HFF-Myc (cell line): ENCODE measurements at places on chromosomes 6 and 20.

GRCh38 chr6:3946778-3947177 is 97.6 kb downstream of the FAM50B start:
- no peak for DNase-seq

DNA sequence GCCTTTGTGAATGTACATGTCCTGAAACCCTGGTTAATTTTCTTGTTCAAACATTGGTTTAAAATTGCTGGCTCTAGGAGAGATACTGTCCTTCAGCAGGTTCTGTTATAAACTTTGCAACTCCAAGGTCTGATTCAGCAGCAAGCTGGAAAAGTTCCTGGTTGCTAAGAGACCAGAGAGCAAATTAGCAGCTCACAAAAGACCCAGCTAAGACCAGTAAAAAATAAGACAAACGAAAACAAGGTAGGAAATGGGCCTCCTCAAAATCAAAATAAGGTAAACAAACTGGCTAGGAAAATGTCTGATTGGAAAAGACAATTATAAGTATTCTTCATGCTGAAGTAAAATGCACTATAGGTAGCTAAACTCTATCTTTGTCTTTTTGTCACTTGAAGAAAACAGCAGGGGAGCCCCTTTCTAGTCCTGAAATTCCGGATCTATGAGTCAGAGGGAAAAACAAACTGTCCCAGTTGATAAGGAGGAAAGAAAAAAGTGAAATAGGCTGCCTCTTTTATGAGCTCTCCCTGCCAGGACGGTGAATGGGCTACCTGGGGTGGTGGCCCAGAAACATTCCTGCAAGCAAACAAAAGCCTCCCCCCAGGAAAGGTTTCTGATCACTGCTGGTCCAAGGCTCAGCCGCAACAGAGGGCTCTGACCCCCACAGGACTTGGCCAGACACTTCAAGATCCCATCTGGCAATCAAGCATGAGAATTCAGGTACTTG is 41.6 kb downstream of the UNC5CL start:
- peak; percentile 24 for DNase-seq

- peak; percentile 42 for DNase-seq
These were observed 744.1 kb downstream of the DHX35 start for GRCh38 chr20:39706184-39706663.

DNA sequence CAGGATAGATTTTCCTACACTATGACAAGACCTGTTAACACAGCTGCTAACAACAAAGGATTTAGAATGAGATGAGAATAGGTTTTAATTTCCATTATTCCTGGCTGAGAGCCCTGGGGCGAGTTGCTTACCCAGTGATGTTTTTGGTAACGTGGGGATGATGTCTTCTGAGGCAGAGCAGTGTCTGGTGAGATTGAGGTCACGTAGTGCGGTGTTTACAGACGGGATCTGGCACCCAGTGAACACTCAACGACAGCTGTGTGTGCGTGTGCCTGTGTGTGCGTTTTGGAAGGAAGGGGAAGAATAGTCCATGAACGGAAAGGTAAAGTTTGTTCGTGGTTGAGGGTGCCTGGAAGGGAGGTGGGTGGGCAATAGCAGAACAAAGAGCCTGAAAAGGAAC is 384.7 kb downstream of the C6orf118 start:
- no peak for DNase-seq

- no peak for DNase-seq
These were observed 24.5 kb upstream of the RTF2 start for GRCh38 chr20:56443654-56444540.

DNA sequence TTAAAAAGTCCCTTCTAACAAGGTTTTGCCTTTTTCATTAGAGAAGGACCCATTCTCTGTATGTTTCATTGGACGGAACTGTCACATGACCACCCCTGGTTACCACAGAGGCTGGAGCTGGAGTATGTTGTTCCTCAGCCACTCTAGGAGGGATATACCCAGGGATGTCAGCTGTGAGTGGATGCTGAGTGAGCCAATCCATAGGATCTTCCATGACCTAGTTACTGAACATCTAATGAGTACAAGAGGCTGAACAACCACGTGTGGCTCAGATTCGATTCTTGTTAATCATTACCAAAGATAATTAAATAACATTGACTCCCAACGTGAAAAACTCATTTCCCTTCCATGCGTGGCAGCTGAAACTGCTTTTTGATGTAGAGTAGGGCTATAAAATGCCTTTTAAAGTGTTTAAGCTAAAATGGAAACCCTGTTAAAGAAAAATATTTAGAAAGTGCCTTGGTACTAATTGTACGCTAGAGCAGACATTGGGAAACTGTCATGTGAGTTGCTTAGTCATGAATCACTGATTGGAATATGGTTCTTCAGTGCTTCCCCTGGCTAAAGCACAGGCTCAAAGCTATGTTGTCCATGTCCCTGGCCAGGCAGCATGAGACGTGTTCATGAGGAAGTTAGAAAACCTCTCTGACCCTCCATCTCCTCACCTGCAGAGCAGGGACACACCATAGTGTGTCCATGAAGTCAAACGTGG is 256.1 kb downstream of the ZNF217 start:
- no peak for DNase-seq

GRCh38 chr20:12030470-12030869 is 112.8 kb downstream of the BTBD3 start:
- no peak for DNase-seq

DNA sequence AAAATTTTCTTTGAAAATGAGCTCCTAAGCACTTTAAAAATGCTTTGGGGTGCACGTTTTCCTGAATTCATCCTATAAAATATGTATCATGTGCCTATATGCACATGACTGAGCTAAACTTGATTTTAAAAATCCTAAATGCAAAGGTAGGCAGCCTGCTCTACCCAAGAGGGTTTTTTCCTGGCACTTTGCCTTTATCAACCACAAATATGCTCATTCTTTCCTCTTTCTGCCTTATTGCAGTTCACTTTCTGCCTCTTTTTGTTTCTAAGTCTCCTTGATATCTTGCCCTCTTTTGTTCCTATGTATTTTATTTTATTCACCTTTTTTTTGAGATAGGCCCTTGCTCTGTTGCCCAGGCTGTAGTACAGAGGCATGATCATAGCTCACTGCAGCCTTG is 229.3 kb downstream of the GRM1 start:
- DNase-seq: no peak

GRCh38 chr6:3732345-3733141 is 19.0 kb downstream of the PXDC1 start:
- DNase-seq: no peak

GRCh38 chr20:50558483-50558925 is 48.3 kb downstream of the PTPN1 start:
- no peak for DNase-seq

DNA sequence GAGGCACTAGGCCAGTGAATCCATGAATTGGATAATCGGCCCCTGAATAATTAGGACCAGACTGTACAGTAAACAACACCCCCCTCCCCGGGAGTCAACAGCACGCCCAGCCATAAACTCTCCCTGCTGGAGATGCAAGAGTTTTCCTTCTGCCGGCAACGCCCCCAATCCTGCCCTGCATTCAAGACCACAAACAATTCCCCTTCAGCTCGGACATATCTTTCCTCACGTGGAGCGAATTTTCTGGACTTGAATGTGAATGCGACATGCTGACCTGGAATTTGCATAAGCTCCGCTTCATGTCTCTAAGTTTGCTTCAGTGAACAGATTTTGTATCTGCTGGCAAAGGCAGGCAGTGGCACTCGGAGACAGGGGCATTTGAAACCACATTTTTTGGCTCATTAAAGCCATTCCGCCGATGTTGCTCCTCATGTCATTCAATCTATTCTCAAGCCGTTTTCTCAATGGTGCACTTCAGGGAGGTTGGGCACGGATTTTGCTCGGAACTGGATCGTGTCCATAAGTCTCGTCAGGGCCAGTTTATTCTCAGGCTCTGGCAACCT is 38.0 kb upstream of the GMPR start:
- DNase-seq: no peak

DNA sequence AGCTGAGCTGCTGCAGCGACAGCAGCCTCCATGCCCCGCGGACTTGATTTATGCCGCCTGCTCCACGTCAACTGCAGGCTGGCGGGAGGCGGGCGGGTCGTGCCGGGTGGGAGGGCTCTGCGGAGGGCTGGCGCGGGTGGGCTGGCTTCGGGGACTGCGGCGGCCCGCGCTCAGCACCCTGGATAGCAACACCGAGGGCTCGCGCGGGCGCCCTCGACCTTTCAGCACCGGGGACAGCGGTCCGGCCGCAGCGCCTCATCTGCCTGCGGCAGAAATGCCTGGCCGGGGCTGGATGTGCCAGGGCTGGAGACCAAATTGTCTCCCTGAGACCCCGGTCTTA is 792 bp downstream of the SNAP25 start:
- no peak for DNase-seq

DNA sequence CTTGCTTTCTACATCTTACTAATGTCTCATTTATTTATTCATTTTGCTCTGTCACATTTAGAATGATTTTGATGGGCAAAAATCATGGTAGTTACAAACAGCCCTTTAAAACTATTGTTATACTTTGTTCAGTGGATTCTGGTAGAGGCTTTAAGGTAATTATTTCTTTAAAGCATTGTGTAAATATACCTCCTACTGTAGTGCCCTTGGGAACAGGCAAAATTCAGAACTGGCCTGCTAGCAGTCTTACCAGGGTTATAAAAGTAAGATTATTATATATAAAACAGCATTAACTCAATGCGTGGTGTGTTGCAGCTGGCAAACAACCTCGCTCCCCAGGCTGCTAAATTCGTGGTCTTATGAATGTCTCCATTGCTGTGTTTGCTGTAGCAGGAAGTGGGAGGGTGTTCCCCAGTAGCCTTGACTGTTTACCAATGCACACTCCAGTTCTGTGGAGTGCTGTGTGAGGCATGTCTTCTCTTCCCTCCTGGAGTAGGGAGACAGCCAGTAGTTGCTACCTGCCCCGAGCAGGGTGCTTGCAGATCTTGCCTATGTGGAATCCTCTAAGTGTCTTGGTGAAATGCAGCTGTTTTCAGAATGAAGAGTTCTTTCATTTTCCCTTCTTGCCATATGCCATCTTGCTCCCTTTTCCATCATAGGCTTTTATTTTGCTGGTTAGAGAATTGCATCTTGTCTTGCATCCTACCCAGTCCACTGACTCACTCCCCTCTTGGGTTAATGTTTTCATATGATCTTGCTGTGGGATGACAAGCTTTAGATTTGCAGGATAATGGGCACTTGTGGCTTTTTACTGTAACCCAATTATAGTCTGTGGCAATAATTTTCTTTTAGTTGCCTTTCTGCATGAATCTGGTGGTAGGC is 45.3 kb downstream of the IGF2R start:
- no peak for DNase-seq

- DNase-seq: no peak
These were observed 40.6 kb upstream of the REV3L start for GRCh38 chr6:111523484-111524167.

- no peak for DNase-seq
These were observed 7.0 kb upstream of the ID4 start for GRCh38 chr6:19830171-19830570.

- no peak for DNase-seq
These were observed 18.5 kb upstream of the IRF4 start for GRCh38 chr6:373031-373430.

GRCh38 chr6:28933069-28933468 is 9.3 kb upstream of the TRIM27 start:
- DNase-seq: no peak

DNA sequence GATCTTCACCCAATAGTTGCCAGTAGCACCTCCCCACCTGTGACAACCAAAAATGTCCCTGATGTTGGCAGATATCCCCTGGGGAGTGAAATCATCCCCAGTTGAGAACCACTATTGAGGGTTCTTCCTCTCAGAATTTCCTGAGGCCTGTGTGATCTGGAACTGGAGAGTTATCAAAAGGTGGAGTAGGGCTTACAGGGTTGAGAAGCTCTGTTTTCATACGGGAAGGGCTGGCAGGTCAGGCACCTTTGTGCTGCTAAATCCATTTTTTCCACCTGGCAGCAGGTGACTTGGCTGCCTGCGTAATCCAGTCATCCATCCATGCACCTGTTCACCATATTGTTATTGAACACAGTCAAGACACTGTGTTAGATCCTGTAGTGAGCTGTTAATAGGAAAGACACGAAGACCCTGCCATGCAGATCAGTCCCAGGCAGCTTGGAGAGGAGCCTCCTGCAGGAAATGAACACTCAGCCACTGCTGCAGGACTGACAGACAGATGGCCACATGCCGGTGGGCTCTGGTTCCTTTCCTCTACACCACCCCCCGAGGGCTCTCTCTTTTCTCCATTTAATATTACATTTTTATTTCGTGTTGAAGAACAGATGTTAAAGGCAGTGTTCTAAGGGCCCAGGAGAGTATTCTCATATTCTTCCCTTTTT is 5.4 kb downstream of the DUSP22 start:
- DNase-seq: no peak

- no peak for DNase-seq
These were observed 12.0 kb downstream of the STMN3 start for GRCh38 chr20:63641146-63641791.

DNA sequence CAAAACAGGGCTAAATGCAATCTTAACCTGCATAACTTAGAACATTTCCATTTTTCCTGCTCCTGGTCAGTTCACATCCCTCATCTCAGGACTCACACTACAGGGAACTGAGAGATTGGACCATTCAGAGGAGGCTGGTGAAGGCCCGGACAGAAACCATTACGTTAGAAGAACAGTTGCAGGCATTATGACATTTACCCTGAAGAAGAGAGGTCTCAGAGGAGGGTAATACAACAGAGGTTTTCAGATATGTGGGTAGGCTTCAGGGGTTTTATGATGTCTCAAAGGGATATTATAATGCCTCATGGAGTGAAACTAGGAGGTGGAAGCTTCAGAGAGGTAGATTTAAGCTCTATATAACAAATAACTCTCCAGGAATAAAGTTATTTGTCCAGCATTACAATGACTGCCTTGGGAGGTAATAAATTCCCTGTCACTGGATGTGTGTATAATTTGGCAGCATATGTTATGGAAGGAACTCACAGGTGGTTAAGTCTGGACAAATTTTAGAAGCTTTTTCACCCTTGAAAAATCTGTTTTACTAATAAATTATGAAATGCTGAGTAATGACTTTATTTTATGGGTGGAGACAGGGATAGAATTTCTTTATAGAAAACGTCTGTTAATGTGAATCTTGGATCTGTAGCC is 36.7 kb upstream of the RIPOR2 start:
- no peak for DNase-seq

GRCh38 chr6:3324262-3324942 is 65.7 kb downstream of the PSMG4 start:
- no peak for DNase-seq

DNA sequence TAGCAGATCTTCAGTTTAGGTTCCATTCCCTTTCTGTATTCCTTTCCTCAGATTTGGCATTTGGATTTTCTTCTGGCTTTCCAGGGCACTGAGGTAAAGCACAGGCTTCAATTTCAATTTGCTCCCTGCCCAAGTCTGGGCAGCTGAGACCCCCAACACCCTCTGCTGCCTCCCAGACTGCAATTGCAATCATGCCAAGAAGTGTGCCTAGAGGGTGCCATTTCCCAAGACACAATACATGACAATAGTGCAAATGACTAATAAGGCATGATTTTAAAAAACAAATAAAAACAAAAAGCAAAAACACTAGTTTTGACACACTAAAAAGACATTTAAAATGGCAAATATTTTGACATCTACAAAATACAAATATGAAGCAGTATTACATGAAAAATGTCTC is 364.8 kb downstream of the EPM2A start:
- no peak for DNase-seq

- no peak for DNase-seq
These were observed 236.4 kb upstream of the PRDM1 start for GRCh38 chr6:105849746-105850145.

GRCh38 chr20:8036771-8037170 is 17.2 kb upstream of the TMX4 start:
- no peak for DNase-seq

- no peak for DNase-seq
These were observed 730 bp downstream of the PARD6B start for GRCh38 chr20:50731930-50732690.

GRCh38 chr6:6686748-6687601 is 98.5 kb downstream of the LY86 start:
- DNase-seq: no peak
